ENCODE measurements at places on chromosomes 13 and 19.

- no peak for DNase-seq
These were observed 105.5 kb downstream of the SHISA2 start for GRCh38 chr13:25946321-25946720.

- DNase-seq: no peak
These were observed 144.1 kb downstream of the DPF1 start for GRCh38 chr19:38079926-38080380.

DNA sequence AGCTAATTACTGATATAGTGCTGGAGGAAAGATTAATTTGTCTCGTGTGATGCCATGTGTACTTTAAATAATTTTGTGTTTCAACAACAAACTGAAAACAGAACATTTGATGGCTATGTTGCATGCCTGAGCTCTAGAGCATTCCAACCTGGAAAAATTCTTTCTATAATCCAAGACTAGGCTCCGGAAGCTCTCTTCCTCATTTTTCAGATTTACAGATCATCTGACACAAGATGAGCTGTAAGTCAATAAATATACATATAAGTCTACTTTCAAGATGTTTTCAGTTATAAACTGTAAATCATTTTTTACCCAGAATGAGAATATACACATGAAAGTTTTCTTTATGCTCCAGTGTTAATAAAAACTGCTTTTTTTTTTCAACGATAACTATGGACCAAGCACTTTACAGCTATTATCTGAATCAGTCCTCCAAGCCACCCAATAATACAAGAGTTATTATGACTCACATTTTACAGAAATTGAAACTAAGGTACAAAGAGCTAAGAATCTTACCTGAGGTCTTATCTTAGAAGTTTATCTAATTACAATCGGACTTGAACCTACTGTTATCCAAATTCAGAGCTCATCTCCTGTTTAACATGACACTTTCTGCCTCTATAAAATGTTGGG lies 6.4 kb upstream of the FOXO1 start:
- no peak for DNase-seq

GRCh38 chr19:5091018-5091683 lies 122.2 kb downstream of the KDM4B start:
- no peak for DNase-seq
